ENCODE measurements at places on chromosomes 4 and X.

GRCh38 chr4:151643564-151643963 lies 117.2 kb downstream of the GATB start:
- DNase-seq = no peak

- no peak for DNase-seq
Measured at GRCh38 chr4:8225706-8226443, 26.8 kb downstream of the SH3TC1 start.

- DNase-seq = no peak
Measured at GRCh38 chrX:8728932-8729535, 2.9 kb downstream of the ANOS1 start.

GRCh38 chr4:100880011-100880410 lies 362.2 kb upstream of the EMCN start:
- no peak for DNase-seq

Measured in HCEC 1CT (cell line).